Stimulated activated CD4-positive, alpha-beta T cell treated with anti-CD3 and anti-CD28 coated beads, Interleukin-2, amount 100 ng/mL, for 24 hours (primary cell): ENCODE measurements at places on chromosomes 16 and 17.
A peak's percentile ranks its signal among the peaks of the same experiment; 100 is the strongest.

- no peak for DNase-seq
Measured at GRCh38 chr16:83390759-83391158, 417.0 kb upstream of the HSBP1 start.

DNA sequence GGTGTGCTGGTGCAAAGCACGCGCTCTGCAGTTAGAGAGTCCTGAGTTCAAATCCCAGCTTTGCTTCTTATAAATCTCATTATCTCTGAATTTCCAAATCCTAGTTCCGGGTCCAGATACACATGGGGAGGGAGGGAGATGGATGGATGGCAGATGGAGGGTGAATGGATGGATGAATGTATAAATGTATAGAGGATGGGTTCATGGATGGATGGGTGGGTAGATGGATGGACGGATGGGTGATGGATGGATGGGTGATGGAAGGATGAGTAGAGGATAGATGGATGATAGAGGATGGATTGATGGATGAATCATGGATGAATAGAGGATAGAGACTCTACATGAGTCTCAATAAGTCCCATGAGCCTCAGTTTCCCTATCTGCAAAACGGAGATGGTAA lies 89.9 kb downstream of the MYH11 start:
- DNase-seq = no peak

DNA sequence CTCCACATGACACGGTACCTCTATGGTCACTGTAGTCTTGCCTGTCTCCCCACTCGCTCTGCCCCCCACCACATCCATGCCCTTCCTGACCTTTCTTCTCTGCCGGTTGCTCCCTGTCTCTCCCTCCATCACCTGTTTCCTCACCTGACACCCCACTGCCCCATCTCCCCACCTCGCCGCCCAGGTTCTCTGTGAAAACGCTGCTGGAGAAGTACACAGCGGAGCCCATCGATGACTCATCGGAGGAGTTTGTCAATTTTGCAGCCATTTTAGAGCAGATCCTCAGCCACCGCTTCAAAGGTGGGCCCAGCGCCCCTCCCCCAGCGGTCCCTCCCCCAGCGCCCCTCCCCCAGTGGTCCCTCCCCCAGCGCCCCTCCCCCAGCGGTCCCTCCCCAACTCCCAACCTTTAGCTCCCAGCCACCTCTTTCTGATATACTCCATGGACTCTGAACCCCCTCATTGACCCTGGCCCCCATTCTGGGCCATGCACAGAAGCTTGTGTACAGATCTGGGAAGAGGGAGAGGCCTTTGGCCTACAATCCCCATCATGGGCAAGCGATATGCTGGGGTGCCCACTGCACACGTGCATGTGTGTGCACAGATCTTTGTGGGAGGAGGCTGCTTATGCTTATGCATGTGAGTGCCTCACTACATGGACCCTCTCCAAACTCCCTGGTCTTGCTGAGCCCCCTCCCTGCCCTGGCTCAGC lies 4.1 kb downstream of the RUNDC3A start:
- no peak for DNase-seq

DNA sequence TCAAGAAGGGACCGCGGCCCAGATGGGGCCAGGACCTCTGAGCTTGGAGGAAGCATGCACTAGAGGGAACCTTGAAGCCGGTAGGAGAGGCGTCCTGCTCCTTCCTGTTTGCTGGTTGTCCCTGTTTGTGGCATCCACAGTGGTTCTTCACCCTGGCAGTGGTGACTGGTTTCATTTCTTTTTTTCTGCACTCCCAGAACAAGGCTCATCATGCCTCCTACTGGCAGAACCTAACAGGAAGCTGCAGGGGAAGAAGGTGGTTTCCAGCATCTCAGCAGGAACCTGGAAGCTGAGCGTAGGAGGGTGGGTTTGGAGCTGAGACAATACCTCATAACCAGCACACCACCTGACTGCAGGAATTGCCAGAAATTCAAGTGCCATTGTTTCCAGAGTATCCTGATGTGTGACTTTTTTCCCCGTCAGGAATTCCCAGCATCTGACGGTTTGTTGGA lies 5.8 kb downstream of the TMEM231 start:
- no peak for DNase-seq

GRCh38 chr17:2030779-2031163 lies 818 bp downstream of the DPH1 start:
- no peak for DNase-seq

- DNase-seq = no peak
Measured at GRCh38 chr16:46712911-46713310, 23.5 kb downstream of the ORC6 start.

GRCh38 chr16:11586378-11586855 lies 302 bp downstream of the LITAF start:
- DNase-seq = peak; percentile 54

DNA sequence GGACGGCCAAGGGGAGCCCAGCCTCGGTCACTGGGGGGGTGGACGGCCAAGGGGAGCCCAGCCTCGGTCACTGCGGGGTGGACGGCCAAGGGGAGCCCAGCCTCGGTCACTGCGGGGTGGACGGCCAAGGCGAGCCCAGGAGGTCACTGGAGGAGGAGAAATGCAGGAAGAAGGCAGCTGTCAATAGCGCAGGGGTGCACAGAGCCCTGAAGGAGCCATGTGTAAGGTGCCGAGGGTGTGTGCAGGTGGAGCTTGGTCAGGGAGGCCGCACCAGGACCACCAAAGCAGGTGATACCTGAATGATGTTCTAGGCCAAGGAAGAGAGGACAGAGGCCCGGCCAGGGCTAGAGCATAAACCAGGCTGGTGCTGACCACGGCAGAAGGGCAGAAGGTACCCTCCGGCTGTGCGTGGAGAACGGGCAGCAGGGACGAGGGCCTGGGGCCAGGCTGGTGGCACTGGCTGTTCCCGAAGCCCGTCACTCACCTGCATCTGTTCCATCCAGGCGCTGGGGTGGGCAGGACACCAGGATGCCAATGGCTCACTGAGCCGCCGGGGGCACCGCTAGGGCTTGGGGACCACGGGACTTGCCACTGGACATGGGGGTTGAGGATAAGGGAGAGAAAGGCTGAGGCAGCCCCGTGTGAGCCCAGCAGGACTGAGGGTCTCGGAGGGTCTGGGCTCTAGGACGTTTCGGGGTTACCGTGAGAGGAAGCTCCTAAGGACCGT lies 5.9 kb upstream of the CCDC57 start:
- DNase-seq = no peak

DNA sequence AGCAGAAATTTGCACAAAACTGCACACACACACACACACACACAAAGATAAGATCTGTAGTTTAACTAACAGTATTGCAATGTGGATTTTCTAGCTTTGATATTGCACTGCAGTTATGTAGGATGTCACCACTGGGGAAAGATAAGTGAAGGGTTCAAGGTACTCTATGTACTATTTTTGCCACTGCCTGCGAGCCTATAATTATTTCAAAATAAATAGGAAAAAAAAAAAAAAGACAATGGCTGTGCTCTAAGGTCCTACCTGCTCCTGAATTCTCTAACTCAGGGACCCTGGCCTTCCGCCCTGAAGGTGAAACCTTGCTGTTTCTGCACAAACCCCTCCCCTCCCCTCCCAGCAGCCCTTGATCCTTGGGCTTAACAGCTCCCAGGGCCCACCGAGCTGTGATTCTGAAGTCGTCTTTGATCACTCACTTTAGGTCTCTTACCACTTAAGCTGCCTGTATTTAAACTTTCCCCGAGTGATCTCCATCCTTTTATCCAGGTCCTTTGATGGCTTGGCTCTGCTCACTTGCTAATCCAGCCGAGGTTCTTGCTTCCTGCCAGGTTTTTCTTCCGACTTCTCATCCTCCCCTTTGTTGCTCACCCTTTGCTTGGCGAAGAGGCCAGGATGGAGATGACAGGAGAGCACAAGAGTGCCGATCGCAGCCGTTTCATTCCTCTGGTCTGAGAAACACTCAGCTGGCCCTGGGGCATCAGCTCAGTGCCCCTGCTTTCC lies 37.7 kb downstream of the TMEM114 start:
- DNase-seq = no peak

DNA sequence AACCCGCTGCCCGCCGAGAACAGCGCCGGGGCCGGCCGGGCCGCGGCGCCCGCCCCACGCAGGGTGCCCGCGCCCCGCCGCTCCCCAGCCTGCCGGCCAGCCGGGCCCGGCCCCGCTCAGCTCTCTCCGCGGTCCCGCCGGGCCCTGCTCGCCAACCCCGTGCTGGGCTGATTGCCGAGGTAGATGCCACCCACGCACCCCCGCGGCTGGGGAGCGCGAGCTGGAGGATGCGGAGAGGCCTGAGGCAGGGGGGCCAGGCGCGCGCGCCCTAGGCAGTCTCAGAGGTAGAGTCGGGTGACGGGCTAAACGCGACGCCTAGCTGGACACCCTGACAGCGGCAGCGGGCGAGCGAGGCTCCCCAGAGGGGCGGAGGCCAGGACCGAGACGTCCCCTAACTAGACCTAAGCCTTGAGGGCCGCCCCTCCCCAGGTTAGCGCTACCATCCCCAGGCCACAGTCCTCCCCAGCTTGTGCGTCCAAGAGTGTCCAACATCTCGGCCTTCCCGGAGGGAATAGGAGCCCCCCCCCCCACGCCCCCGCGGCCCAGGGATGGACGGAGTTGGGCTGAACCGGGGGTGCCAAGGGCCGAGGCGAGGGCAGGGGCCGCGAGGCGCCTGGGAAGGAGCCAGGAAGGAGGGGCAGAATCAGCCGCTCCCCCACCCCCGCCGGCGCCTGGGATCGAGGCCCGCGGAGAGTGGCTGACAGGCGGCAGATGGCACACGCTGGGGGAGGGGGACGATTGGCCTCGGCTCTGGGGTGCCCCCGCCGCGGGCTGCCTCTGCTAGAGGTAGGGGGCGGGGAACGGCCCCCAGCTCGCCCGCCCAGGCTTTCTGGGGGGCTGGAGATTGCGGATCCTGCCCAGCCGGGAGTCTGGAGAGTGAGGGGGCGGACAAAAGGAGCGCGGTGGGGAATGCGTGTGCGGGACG lies 2.5 kb upstream of the ZNF423 start:
- DNase-seq = peak; percentile 51

DNA sequence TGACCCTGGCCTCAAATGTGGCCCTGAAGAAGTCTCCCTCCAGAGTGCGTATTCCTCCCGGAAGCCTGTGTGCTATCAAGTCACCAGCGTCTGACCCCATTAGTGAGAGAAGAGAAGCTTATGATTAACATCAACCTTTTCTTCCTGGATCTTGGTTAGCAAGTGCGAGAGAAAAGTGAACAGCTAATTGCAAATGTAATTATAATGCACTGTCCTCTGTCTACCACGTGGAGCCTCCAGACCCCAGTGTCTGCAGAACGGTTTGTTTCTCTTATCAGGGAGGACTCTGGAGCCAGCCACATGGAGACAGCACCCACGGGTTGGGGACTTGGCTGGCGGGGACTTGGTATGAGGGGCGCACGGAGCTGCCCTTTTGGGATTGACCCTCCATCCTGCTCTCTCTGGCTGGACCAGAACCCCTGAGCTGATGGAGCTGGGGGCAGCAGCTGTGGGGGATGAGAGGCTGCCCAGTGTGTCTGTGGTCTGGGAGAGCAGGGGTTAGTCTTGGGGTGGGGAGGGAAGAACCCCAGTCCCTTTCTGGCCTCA lies 5.7 kb upstream of the TAC4 start:
- DNase-seq = no peak

GRCh38 chr16:69408475-69408874 lies 15.9 kb upstream of the CYB5B start:
- no peak for DNase-seq

- DNase-seq = no peak
Measured at GRCh38 chr17:80762076-80762475, 217.4 kb downstream of the RPTOR start.

GRCh38 chr16:58001781-58002415 lies 691 bp downstream of the USB1 start:
- DNase-seq = no peak

DNA sequence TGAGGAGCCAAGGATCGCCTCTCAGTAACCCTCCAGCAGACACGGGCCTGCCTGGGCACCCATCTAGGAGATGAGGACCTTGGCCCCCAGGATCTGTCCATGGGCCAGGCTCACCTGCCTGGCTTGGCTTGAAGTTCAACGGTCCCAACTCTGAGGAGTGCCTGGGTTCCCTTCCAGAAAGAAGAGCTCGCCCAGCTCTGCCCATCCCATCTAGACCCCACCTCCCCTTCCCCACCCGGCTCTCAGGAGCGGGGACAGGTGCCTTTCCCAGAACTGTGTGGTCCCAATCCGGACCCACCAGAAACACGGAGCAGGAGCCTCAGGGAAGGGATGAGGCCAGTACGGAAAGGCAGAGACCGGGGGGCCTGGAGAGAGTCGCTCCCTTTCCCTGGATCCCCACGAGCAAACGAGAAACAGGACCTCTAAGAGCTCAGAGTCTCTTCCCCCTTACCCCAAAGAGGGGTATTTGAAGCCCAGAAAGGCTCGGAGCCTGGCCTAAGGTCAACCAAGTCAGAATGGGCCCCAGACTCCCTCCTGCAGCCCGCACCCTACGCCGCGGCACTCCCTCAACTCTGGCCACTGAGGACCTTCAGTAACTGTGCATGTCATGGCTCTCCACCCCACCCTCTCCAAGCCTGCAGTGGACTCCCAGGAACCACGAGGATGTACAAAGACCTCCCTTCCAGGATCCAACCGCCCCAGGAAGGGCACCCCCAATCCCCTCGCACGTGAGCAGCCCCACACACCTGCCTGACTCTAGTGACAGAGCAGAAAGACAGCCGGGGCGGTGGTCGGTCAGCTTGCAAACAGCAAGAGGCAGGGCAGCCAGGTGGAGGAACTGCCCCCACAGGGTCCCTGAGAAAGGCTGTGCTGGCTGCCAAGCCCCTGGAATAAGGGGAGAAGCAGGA lies 5.4 kb downstream of the CLUH start:
- no peak for DNase-seq

- DNase-seq = no peak
Measured at GRCh38 chr16:88487920-88488851, 35.1 kb downstream of the ZFPM1 start.

DNA sequence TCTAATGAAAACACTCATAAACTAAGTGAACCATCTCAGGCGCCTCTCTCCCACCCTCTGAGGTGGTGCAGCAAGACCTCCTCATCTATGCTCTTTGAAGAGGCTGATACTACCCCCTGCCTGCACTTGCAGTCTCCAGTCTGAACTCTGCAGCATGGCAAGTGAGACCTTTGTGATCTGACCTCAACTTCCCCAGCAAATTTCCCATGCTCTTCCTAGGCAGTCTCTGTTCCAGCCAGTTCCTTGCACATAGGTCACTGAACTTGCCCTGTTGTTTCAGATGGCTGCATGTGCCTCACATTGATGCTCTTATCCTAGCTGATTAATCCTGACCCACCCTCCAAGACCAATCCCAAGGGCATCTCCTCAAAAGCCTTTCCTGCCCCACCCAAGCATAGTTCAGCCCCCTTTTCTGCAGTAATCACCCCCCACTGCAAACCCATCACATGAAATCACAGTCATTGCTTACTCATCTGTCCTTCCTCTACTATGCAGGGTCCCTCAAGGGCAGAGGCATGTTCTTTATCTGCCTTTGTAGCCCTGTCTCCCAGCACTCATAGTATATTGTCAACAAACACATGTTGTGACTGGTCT lies 42.0 kb downstream of the TBX21 start:
- no peak for DNase-seq

GRCh38 chr17:28950752-28951427 lies 428 bp downstream of the PHF12 start:
- no peak for DNase-seq
